ENCODE measurements at places on chromosomes 7 and 10. TPM values are rescaled to one million over a fixed set of nuclear protein-coding genes. Genes with fewer than 3 reads are reported as not detected.

The VPS50 gene
- 40.4 TPM for total RNA-seq

DNA sequence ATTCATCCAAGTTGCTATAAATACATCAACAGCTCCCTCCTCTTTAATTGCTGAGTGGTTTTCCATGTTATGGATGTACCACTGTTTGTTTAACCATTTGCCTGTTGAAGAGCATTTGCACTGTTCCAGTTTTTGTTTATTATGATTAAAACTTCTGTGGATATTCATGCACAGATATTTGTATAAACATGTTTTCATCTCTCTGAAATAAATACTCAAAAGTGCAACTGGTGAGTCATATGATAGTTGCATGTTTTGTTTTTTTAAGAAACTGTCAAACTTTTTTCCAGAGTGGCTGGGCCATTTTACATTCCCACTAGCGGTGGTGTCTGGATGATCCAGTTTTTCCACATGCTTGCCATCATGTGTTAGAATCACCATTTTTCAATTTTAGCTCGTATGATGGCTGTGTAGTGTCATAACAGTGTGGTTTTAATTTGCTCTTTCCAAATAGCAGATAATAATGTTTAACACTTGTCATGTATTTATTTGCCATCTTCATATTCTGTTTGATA lies 33.6 kb downstream of the MEOX2 start:
- no peak for DNase-seq

DNA sequence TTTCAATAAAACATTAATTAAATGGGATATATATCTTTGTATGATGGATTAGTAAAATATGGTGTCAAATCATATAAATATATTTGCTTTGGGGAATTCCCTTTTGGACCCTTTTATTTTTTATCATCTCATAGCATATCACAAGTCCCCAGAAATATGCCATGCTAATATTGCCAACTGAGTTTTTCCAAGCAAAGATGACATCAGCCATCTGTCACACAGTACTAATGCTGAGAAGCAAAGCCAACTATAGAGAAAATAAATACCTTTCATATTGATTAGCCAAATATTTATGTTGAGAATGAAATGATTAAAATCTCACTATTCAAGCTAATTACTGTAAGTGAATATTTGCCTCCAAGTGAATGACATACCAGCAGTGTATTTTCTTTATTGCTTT lies 575.3 kb downstream of the ETV1 start:
- DNase-seq: no peak

- no peak for DNase-seq
Measured at GRCh38 chr10:22825841-22826240, 102.0 kb upstream of the ARMC3 start.

GRCh38 chr7:151051108-151051507 lies 2.8 kb downstream of the ASIC3 start:
- DNase-seq: peak; percentile 98

GRCh38 chr10:103555325-103555649 lies 61.8 kb downstream of the NEURL1 start:
- no peak for DNase-seq

The PLA2G12B gene
- not detected for total RNA-seq

GRCh38 chr10:102930720-102931119 lies 12.6 kb downstream of the CNNM2 start:
- DNase-seq: no peak

- DNase-seq: no peak
Measured at GRCh38 chr7:17030559-17030958, 148.8 kb upstream of the AGR3 start.

- peak; percentile 98 for DNase-seq
Measured at GRCh38 chr10:96374985-96375830, 16.4 kb upstream of the OPALIN start.

- DNase-seq: no peak
Measured at GRCh38 chr10:11563936-11564335, 47.5 kb downstream of the USP6NL start.

DNA sequence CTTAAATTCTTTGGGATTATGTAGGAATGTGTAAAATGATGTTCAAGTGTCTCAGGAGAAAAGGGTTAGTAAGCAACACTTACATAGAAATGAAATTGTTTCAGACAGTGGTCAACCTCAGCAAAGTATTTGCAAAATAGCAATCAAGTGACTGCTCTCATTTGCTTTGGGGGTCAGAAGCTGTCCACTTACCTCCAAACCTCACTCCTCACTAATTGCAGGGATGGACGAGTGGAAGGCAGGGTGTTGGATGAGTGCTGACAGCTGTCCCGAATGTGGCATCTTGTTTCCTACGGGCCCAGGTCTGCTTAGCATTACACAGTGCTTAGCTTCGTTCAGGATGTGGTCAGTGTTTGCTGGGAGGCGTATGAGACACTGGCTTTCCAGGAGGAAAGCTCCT lies 437.0 kb downstream of the SUGCT start:
- peak; percentile 58 for DNase-seq

The HOXA13 gene
- total RNA-seq: 8.0 TPM

- DNase-seq: no peak
Measured at GRCh38 chr10:58796242-58796641, 283.6 kb downstream of the BICC1 start.

- DNase-seq: no peak
Measured at GRCh38 chr7:152158801-152159587, 133.5 kb downstream of the GALNT11 start.
